ENCODE measurements at places on chromosomes 7 and 10.

DNA sequence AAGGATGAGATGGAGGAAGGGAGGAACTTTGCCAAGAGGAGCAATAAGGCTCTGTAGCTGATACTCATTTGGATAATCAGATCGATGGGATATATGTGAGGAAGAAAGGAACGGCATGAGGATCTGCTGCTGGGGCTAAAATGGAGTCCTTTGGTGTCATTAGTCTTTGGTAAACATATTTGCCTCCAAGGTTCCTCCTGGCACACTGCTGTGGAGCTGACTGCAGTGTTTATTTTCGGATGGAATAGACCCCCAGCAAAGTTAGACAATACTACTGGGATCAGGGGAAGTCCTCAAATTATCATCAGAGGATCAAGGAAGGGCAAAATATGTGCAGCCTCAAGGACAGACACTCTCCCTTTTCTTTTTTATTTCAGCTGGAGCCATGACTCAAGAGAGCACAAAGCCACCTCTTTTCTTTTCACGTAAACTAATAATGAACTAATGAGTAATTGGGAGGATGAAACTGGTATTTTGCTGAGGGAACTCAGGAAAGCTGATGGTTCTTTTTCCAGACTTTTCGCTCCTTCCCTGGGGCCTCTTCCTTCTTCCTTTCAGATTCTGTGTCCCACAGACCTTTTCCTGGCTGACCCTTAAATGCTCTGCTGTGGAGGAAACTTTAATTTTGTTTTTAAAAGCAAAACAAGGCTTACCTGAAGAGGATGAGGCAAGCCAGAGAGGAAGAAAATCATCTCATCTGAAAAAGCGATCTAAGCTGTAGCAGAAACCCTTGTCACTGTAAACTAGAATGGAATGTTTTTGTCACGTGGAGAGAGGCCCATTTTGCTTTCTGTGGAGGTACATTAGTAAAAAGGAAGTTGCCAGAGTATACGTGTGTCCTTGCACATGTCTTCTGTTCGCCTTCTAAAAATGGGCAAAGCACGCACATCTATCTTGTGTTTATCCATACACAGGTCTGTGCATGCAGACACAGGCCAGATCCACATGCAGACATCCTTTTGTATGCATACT is 33.3 kb downstream of the LRMDA start:
- no peak for DNase-seq

GRCh38 chr7:140446467-140446866 is 32.8 kb downstream of the MKRN1 start:
- no peak for DNase-seq

DNA sequence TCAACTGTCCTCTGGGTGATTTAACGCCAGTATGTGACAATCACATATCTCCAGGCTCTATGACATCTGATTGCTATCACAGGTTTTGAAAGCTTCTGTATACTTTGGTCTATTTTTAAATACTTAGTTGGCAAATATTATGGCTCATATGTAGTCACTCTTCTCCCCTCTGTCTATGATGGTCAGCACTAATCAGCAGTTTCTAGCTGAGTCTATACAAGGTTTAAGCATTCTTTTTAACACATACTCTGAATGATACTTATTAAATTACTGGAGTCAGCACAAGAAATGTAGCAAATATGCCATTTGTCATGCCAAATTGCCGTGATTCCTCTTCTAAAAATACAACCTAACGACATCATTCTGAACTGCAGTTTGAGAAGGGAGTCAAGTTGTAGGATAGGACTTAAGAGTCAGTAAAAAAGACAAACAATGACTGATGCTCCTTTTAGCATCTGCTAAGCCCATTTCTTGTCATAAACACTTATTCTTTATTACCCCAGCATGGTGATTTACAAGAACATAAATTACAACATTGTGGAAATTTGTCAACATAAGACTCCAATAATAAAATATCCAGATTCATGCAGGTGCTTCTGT is 947.8 kb downstream of the XPNPEP1 start:
- no peak for DNase-seq

DNA sequence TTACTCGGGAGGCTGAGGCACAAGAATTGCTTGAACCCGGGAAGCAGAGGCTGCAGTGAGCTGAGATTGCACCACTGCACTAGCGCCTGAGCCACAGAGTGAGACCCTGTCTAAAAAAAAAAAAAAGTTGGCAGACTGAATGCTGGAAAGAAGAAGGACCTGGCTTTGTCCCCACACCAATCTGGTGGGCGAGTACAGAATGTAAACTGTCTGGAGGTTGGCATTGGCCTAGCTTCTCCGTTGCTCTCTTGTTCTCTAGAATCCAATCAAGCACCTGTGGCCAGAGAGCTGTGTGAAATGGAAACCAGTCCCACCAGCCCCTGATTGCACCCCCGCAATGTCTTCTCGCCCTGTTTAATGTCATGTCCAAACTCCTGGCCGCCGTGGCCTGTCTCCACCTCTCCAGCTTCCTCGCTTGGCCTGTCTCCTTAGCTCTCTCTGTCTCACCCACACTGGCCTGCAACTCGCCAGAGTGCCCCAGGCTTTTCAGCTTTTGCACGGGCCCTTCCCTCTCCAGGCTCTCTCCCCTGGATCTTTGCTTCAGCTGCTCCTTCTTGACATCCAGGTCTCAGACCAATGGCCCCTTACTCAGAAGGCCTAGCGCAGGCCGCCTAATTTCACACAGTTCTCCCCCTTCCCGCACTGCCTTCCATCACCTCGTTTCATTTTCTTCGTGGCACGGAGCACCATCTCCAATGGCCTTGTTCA is 670 bp upstream of the AGK start:
- DNase-seq = no peak

DNA sequence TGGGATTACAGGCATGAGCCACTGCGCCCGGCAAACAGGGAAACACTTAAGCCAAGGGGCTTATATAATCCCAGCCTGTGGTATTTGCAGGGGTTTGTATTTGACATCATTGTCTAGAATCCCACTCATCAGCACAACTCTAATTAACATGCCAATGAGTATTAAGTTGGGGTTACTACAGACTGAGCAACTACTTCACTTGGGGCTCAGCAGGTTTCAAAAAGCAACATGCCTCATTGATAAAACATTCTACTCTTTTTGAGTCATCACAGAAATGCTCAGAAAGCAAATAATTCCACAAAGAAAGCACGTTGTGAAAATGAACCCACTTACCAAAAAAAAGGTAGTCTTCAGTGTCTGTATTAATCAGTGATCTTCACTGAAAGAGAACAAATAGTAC is 236.9 kb upstream of the CELF2 start:
- no peak for DNase-seq

DNA sequence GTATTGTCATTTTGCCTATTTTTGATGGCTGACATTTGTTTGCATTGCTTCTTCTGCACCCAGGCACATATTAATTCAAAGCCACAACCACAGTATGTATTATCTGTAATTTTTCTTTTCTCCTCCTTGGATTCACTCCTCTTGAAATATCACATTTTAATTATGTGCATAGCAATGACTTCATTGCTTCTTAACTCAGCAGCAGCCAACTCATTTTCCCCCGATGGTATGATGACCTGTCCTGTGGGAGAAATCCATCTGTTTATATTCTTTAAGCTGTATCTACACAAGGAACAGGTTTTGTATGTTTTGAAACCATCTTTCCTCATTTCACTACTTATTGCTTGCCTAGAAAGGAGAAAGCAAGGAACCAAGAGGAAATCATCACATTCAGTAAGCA is 588.8 kb downstream of the INHBA start:
- DNase-seq = no peak

GRCh38 chr10:100883312-100883821 is 29.4 kb upstream of the SLF2 start:
- DNase-seq = no peak

GRCh38 chr10:71015674-71016073 is 127.3 kb upstream of the PCBD1 start:
- DNase-seq = no peak

DNA sequence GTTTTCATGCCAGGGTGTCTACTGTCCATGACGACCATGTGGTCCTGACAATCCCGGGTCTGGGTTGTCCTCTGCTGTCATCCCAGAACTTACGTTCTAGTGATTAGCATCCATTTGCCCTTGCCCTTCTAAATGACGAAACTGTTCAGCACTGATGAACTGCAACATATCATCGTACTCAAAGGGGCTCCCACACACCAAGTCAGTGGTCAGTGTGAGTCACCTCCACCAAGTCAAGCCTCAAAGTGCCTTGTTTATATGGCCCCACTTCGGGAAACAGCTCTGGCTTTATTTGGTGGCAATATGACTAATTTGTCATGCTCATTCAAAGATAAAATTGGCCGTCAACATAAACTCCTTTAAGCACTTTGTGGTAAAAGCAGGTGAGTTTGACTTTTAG is 110.7 kb downstream of the FRMD4A start:
- DNase-seq = no peak

DNA sequence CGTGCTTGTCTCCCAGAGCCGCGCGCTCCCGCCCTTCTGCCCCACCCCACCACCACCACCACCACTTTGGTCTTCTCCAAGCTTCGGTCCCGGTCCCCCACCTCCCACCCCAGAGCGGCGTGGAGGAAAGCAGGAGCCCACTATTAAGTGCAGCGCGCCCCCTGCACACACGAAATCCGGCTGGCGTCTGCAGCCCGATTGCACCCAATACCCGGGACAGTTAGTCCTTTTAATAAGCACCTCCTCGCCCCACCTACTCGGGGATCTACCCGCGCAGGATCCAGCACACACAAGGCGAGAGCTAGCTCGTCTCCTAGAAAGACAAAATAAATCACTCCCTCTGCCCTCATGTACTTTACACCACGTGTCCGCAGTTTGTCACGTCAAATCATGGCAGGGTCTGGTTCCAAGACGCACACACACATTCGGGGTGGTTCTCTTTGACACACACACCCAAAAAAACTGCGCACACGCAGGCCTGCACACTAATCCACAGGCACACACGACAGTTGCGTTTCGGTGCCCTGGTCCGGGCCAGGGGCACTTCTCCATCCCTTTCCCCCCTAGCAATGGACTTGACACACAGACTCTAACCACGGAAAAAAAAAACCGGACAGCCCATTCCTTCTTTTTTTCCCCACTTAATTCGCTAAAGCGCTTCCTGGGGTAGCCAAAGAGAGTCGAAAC is 1.6 kb downstream of the SFMBT2 start:
- peak; percentile 68 for DNase-seq

DNA sequence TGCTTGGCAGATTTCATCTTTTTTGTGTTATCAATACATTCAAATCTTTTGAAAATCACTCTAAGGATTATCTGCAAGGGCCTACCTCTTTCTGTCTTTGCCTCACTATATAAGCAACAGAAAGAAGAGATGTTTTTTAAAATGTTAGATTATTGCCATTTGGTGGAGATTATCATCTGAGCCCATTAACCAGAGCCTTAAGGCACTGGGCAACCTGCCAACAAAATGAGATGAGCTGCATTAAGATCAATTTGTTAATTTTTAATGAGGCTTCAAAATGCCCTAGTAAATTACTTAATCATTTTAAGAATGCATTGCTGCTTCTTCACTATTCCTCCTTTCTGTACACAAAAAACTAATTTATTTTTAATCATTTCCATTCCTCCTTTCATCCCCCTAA is 314.1 kb downstream of the SNX13 start:
- no peak for DNase-seq

GRCh38 chr10:46992803-46993561 is 81.8 kb downstream of the PTPN20 start:
- no peak for DNase-seq

GRCh38 chr7:1344981-1345701 is 112.5 kb downstream of the UNCX start:
- no peak for DNase-seq

- no peak for DNase-seq
Measured at GRCh38 chr7:1586827-1587705, 17.2 kb upstream of the PSMG3 start.

- no peak for DNase-seq
Measured at GRCh38 chr7:135905858-135906257, 71.3 kb downstream of the MTPN start.

GRCh38 chr7:46652317-46652716 is 731.2 kb upstream of the IGFBP3 start:
- DNase-seq = no peak

DNA sequence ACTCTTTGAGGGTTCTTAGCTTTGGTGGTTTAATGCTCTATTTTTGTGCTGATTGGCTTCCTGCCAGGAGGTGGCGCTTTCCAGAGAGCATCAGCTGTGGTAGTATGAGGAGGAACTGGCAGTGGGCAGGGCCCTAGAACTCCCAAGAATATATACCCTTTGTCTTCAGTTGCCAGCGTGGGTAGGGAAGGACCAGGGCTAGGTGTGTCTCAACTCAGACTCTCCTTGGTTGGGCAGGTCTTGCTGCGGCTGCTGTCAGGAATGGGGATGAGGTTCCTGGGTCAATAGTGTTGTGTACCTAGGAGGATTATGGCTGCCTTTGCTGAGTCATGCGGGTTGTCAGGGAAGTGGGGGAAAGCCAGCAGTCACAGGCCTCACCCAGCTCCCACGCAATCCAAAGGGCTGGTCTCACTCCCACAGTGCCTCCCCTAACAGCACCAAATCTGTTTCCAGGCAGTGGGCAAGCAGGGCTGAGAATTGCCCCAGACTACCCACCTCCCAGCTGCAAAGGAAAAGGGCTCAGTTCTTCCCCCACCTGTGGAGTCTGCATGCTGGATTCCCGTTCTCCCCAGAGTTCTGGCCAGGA is 191.5 kb downstream of the PHTF2 start:
- peak; percentile 27 for DNase-seq

GRCh38 chr10:21479570-21480315 is 45.7 kb downstream of the SKIDA1 start:
- no peak for DNase-seq

DNA sequence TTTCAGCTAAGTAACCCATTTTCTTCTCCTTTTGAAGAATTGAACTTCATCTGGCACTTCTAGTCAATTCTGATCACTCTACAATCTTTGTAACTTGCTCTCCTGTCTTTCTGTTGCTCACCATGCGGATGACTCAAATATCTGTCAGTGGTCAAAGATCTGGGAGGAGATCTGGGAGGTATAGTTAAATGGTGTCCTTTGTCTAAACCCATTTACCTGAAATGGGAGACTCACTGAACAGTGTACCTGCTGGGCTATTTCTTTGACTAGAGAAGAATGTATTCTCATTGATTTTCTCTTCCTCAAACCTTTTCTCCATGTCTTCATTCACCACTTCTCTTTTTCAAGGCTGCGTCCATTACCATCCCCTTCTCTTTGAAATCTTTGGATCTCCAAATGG is 42.0 kb upstream of the PCLO start:
- DNase-seq = no peak

DNA sequence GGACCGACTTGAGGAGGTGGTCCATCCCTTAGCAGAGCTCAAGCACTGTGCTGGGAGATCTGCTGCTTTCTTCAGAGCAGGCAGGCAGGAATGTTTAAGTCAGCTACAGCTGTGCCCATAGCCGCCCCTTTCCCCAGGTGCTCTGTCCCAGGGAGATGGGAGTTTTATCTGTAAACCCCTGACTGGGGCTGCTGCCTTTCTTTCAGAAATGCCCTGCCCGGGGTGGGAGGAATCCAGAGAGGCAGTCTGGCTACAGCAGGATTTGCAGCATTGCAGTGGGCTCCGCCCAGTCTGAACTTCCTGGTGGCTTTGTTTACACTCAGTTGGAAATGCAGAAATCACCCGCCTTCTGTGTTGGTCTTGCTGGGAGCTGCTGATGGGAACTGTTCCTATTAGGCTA is 51.2 kb upstream of the SEMA3A start:
- peak; percentile 32 for DNase-seq

Data from stomach (tissue), 19 donors.